ENCODE measurements at places on chromosomes 2 and 18.

GRCh38 chr18:682833-683232 lies 25.4 kb downstream of the TYMS start:
- DNase-seq = no peak

- DNase-seq = no peak
Measured at GRCh38 chr2:119814216-119814615, 54.5 kb downstream of the PTPN4 start.

DNA sequence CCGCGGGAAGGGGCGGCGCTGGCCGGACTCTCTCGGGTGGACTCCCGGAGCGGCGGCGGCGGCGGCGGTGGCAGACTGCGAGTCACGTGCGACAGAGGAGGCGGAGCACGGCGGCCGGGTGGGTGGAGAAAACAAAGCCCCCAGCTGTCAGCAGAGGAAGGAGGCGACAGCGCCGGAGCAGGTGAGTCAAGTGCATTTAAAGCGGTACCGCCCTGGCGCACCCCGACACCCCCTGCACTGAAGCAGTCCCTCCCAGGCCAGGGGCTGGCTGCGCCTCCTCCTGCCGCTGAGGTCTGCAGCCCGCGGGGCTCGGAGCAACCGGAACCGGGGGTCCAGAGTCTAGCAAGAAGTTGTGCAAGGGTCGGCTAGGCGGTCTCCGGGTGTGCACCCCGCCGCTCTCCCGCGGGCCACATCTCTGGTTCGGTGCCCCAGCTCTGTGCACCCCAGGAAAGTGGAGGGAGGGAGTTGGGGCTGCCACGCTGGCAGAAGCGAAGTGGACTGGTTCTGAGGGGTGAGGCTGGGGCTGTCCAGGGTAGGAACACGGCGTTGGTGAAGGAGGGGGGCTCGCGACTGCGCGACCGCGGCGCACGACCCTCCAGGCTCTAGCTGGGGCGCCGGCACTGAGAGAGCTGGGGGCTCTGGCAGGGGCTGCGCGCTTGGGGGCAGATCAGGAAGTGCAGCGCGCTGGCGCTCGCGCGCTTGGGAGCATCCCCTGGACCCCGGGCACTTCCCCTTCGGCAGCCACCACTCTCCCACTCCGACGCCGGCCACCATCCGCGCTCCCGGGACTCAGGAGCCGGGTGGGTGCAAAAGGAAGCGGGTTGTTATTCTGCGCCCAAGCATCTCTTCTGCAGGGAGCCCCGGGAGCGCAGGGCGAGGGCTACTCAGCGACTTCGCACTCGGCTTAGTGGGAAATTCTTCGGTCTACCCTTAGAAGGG lies 64.0 kb upstream of the MAPRE2 start:
- peak; percentile 90 for DNase-seq

DNA sequence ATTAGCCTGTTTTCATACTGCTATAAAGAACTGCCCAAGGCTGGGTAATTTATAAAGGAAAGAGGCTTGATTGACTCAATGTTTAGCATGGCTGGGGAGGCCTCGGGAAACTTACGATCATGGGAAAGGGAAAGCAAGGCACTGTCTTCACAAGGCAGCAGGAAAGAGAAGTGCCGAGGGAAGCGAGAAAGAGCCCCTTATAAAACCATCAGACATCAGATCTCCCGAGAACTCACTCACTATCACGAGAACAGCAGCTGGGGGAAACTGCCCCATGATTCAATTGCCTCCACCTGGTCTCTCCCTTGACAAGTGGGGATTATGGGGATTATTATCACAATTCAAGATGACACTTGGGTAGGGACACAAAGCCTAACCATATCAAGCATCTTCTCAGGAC lies 23.3 kb downstream of the RHOB start:
- DNase-seq = no peak

- no peak for DNase-seq
Measured at GRCh38 chr2:65834062-65834461, 401.7 kb upstream of the SPRED2 start.

GRCh38 chr2:195425328-195425727 lies 231.7 kb upstream of the SLC39A10 start:
- DNase-seq = no peak

DNA sequence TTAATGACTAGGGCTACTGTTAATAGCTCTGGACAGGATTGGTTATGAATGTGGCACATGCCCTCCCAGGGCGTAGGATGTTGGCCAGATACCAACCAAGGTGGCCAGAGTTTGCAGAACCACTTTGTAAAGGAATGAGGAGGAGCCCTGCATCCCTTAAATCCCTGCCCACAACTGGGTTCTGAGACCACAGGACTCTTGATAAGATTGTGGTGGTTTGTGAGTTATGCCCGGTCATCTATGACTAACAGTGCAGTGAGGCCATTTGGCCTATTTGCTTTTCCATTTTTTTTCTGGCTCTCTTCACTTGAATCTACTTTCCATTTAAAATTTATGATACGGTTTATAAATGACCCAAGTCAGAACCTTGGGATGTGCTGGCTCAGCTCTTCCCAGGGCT lies 294.5 kb downstream of the PRKCE start:
- peak; percentile 87 for DNase-seq

- no peak for DNase-seq
Measured at GRCh38 chr18:43543236-43543635, 265.9 kb upstream of the SYT4 start.

Data from Calu3 (cell line).